ENCODE measurements at places on chromosomes 12 and 14.
A peak's percentile ranks its signal among the peaks of the same experiment; 100 is the strongest.

GRCh38 chr12:123524378-123524777, 9.1 kb downstream of the RILPL1 start:
- DNase-seq: no peak

- DNase-seq: no peak
Measured at GRCh38 chr12:1453810-1454209, 140.6 kb downstream of the FBXL14 start.

DNA sequence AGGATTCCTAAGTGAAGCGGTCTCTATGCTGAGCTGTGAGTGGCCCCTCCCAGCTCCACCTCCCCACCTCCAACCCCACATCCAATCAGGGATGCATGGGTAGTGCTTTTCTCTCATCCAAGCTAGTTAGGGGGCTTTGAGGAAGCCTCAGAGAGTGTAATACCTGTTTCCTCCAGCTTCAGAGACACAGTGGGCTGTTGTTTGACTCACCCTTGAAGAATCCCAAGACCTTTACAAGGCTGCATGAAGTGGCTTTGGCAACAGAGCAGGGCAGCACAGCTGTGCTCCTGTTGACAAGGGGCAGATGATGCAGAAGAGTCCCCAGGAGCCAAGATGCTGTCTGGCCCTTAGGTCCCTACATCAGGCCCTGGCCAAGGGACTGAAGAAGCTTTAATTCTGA, 27.1 kb upstream of the CLMN start:
- DNase-seq: no peak

GRCh38 chr12:15220451-15220850, 766 bp downstream of the RERG start:
- no peak for DNase-seq

- DNase-seq: no peak
Measured at GRCh38 chr12:100346660-100347059, 10.2 kb upstream of the SLC17A8 start.

- DNase-seq: no peak
Measured at GRCh38 chr12:12901158-12901791, 9.9 kb downstream of the GPRC5A start.

DNA sequence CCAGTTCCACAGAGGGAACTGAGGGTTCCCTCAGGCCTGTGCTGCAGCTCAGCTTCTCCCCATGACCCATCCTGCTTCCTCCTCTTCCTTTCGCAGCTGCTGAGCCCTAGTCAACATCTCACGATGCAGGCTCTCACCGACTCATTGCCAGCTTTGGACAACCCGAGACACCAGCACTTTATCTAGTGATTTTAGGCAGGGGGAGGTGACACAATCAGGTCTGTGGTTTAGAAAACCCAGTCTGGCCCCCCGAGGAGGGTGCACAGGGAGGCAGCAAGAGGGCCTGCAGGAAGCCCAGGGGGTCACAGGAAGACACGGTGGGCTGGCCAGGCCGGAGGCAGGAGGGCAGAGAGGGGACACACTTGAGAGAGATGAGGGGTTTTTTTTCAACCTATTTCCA, 35.4 kb downstream of the DIO3 start:
- DNase-seq: no peak

DNA sequence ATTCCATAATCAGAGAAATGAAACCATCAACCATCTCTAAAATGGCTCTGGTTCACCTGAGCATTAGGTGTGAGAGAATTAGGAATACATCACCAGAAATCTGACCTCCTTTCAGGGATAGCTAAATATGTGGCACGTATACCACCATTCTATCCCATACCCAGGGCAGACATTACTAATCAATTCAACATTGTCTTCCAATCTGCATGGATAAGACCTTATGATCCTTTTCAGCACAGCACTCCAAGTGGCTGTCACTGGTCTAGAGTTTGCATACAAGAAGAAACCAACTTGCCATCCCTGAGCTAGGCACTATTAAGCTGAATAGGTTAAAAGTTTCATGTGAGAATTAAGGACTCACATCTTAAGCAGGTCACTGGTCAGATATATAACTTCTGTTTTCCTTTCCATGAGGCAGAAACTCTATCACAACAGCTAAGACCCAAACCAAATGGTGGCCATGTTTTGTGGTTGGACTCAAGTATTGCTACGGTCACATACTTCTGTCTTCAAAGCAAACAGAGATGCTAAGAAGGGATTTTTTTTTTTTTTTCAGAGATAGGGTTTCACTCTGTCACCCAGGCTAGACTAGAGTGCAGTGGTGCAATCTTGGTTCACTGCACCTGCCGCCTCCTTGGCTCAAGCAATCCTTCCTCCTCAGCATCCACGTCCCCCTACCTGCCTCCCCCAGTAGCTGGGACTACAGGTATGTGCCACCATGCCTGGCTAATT, 249.0 kb downstream of the DPF3 start:
- DNase-seq: no peak

DNA sequence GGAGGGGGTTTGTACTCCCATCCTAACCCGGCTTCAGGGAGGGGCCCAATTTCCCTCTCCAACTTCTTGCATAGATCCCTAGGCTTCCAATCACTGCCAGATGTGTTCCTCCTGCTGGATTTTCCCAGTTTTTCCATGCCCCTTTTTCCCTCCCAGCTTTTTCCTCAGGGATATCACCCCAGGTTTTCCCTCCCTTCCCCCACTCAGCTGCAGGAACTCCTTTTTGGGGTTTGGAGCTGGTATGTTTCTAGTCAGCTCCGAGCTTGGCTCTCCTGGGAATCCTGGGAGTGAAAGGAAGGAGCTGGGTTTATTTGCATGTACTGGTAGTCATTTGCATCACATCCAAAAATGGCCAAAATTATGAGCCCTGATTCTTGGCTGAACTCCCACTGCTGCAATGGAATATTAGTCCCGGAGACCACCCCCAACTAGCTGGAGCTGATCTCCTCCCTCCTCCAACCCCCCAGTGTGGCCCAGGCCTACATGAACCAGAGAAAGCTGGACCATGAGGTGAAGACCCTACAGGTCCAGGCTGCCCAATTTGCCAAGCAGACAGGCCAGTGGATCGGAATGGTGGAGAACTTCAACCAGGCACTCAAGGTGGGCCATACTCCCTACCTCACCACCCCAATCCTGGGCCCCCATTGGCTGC, 1.4 kb upstream of the RDH5 start:
- no peak for DNase-seq

DNA sequence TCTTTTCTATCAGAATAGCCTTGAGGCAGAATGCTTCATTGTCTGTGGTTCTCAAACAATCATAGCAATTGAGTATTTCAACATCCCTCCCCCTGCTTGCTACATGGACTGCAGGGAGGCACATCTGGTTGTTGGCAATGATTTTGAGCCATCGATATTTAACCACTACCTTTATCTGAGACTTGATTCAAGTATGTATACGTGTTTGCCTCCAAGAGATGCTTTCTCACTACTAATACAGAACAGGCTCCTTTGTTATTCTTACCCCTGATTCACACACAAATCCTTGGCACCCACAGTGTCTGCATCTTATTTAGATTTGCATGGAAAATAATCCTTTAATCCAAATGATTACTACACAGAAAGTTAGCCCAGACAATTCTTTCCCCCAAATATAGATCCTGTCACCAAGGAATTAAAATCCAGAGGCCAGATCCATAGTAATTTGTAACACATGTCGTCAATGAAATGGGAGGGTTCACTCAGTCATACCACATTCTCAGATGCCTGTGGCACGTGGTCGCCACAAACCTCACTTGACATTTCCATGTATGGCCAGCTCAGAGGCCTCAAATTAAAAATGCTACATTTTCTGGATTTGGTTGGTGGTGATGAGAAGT, 199.3 kb downstream of the ITPR2 start:
- DNase-seq: no peak

- no peak for DNase-seq
Measured at GRCh38 chr12:95859344-95859816, 628 bp downstream of the SNRPF start.

- DNase-seq: no peak
Measured at GRCh38 chr14:61350427-61351270, 29.3 kb downstream of the PRKCH start.

DNA sequence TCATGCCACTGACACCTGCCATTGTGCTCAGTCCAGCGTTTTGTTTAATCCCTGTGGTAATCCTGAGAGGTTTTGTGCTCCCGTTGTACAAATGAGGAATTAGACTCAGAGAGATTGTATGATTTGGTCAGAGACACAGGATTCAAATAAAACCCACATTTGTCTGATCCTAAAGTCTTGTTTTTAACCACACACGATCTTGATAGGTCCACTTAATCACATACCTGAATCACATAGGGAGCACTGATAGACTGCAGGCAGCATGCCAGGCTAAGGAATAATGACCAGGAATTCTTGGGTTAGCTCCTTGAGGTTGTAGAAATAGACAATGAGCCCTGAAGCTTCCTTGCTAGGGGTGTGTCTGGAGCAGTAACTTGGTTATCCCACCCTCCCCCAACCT, 202.6 kb upstream of the RGS6 start:
- DNase-seq: no peak

DNA sequence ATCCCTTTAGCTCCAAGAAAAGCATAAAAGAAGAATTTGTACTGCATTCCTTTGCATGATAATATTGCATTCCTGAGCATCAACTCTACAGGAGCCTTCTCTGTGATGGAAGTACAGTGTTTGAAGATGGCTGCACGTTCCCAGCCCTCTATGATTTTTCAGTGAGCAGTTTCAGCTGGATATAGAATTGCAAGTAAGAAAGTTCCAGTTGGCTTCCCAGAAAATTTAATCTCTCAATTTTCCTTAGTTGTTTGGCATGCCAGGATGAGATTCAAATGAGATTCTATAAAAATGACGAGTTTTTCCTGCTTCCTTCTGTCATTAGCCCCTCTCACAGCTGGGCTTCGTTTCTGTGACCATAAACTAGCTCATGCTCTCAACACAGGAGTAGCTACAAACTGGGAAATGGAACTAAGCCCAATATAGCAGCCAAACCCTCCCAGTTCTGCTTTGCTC, 109.9 kb downstream of the TTC8 start:
- DNase-seq: no peak

GRCh38 chr14:54366736-54367735, 29.8 kb upstream of the CDKN3 start:
- peak; percentile 16 for DNase-seq

DNA sequence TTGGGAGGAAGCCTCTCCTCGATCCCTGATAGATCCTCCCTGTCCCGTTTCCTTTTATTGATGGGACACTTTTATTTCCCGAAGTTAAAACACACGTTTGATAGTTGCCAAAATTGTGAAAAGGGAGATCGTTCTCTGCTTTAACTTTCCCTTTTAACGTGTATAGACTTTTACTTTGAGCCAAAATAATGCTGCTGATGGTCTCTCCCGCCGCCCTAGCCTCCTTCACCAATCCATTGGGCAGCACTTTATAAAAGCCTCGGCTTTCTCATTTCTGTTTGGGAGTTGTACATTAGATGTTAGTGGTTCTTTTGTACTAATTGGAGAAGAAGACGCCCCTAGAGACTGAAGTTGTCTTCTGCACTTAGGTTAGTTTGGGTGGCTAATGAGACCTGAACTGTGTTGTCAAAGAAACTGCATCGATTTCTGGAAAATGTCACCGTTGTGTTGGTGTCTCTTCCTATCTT, 1.4 kb downstream of the TMTC2 start:
- DNase-seq: no peak

Data from activated CD8-positive, alpha-beta memory T cell treated with anti-CD3 and anti-CD28 coated beads, Interleukin-2, amount 50 U/mL, for 4 hours (primary cell).